ENCODE measurements at places on chromosomes 1 and 21.

DNA sequence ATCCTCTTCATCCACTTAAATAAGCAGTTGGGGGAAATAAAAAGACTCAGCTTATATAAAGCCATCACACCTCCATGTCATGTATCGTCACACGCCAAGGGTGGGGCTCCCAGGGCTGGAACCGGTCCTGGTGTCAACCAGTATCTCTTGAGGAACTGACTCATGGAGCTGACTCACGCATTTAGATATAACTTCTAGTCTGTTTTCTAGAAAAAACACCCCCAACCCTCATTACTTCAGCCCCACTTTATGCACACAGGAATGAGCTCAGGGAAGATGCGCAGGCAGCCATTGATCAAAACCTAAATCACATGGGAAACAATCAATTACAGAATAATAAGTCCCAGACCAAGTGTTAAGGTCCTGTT is 6.9 kb upstream of the IL22RA1 start:
- peak; percentile 23 for DNase-seq

DNA sequence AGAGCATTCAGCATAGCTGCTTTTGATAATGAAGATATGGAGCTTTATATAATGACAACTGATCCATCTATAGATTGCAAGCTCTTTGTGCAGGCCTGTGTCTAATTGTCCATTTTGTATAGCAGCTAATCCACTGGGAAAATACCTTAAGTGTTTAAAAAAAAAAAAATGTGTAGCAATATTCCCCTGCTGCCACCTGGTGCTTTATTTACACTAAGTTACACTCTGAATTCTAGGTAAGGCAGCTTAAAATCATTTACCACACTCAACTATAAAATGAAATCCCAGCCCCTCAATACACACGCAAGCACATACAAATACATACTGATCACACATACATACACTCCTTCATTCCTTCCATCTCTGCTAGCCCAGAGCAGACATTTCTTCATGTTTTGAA is 49.1 kb upstream of the BCL9 start:
- DNase-seq = no peak

DNA sequence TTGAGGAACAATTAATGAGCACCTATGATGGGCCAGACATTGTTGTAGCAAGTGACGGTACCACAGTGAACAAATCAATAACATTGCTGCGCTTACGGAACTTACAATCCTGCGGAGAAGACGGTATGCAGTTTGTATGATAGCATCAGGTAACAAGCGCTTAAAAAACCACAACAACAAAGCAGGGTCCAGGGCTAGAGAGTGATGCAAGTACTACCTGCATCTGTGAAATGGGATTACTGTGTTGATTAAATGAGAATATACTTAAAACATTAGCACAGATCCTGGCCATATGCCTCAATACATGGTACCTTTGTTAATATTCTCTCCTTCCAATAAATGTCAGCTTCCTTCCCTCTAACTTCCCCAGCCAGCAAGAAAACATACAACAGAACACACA is 110.6 kb upstream of the ADAR start:
- DNase-seq = no peak

DNA sequence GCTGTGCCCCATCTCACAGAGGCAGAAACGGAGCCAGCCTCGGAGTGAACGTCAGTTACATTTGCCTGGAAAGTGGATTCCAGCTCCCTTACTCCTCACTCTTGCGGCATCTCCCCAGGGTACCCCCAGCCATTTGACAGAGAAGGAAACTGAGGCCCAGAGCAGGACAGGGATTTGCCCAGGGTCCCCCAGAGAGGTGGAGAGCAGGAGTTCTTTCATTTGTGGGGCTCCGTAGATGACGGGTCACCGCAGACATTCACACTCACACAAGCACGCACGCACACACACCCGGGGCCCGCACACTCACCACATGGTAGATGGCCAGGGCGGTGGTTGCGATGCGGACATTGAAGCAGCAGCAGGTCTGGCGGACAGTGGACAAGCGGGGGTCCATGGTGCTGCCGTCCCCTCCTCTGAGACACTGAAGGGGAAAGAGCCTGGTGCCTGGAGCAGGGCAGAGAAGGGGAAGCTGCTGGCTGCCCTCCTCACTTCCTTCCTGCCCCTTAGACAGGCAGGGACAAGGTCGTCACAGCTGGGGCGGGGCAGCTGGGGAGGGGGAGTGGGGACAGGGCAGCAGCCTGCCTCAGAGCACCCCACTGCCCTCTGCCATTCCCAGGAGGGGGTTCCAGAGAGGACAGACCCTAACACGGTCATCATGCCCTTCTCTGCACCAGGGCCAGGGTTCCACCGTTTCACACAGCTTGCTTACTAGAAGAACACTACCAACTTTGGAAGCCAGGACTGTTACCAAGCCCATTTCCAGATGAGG is at the start of gene LAPTM5:
Gene LAPTM5 (minus strand): TSS at position 423 of the 769 bp plus-strand sequence. CDS start 29 bp downstream, at position 394.
- DNase-seq = no peak

DNA sequence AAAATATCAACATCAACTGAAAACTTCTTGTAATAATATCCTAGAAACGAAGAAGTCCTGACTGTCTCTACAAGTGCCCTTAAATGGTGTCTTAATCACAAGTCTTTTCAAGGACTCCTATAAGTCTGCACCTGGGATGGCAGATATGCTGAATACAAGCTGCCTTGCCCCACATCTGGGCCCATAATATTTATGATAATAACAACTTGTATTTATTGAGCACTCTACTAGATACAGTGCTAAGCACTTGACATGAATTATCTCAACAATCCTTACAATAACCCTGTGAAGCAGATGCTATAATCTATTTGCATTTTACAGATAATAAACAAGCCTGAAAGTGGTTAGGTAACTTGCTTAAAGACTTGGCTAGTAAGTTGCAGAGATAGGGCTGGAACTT is 78.0 kb upstream of the ZNF648 start:
- no peak for DNase-seq

DNA sequence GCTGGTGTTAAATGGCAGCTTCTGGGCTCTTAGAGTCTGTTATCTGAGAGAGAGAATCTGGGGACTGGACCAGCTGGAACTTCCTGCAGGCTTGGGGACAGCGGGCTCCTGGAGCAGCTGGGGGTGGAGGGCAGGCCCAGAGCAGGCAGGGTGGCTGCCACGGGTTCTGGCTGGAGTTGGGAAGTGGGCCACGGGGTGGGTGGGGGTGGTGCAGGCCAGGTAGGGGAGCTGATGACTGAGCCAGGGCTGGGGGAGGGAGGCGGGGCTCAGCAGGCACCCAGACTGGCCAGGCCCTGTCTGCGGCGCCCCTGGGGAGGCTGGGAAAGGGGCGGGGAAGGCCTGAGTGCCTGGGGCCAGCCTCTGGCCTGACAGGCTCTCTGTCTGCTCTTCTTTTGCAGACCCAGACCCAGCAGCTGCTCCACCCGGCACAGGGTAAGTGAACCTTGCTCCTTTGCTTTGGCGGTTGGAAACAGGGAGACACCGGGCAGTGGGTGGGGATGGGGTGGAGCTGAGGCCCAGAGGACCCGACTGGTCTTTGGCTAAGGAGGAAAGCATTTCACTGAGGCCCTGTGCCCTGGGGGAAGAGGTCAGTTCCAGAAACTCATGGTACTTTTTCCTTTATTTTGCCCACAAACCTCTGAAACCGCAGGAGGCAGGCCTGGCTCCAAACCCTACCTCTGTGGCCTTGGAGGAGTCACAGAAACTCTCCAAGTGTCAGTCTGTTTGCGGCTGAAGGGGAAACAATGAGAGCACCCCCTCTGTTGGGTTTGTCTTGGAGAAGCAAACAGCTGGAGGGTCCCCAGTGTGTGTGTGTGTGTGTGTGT is 48.8 kb downstream of the ARHGEF10L start:
- peak; percentile 16 for DNase-seq

DNA sequence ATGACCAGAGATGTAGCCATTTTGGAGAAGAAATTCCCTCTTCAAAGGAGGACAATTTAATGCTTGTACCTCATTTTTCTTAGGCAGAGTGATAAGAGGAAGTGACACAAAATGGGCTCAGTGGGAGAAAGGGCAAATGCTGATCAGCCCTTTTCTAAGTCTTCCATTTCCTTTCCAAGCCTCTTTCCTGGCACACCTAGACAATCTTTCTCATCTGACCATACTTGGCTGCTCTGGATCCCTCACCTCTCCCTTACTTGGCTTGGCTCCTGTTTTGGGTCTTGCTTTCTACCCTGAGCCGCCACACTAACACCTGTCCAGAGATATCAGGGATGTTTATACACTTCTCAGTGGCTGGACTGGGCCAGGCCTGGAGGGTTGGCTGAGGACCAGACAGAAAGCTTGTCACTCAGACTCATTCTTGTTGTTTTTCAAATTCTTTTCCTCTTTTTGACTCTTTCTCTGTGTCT is 13.1 kb downstream of the TXNIP start:
- DNase-seq = no peak

- peak; percentile 2 for DNase-seq
Measured at GRCh38 chr1:114270282-114270681, 116.6 kb upstream of the SYT6 start.

- no peak for DNase-seq
Measured at GRCh38 chr1:17080880-17081279, 27.0 kb upstream of the SDHB start.

DNA sequence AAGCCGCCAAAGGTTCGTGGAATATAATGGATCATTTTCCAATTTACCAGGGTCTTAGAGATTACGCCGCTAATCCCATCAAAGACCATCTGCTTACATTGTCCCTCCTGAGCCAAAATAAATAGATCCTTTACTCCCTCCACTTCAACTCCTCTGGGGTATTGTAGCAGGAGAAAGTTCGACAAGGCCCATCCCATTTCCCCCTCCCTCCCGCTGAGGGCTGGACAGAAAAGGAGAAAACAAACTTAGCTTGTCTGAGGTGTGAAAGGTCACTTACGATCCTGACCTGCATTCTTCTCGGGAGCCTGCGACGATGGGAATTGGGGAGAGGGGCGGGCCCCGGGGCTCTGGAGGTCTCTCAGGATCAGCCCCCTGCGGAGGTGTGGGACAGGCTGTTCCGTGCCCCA is 60.8 kb downstream of the MEF2D start:
- no peak for DNase-seq

- peak; percentile 11 for DNase-seq
Measured at GRCh38 chr21:14383596-14384180, 742 bp upstream of the HSPA13 start.

DNA sequence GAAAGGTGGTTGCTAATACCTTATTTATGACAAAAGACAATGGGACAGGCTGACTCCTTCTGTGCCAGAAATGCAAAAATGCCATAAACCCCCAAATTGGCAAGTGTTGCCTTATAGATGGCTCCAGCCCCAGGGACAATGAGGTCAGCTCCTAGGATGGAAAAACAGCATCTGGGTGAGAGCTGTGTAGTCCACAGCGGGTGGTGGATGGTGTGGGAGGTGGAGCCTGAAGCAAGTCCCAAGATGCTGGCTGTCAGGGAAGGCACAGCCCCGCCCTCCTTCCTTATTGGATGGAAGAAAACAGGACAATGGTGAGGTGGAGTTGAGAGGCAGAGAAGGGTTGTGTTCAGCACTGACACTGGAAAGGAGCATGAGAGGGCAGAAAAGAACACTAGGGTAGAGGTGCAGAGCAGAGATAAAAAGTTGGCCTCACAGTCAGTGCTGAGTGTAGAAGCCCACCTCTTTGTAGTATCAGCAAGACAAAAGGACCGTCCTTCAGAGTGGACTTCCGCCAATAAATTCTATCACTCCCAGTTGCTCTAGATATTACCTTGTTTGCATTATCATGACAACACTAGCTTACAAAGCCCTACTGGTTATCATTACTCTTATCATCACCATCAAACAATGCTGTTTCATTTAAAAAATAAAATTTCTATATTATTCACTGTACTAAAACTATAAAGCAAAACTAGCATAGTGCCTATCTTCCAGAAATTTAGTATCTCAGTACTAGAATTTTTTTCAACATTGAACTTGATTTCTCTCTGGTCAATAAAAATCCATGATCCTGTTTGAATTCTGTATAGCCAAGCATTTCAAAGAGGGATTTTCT is 3.7 kb upstream of the SDE2 start:
- peak; percentile 8 for DNase-seq

GRCh38 chr1:196207612-196208217 is 400.5 kb downstream of the KCNT2 start:
- peak; percentile 2 for DNase-seq

- peak; percentile 47 for DNase-seq
Measured at GRCh38 chr21:43331962-43332828, 94.7 kb downstream of the SIK1 start.

DNA sequence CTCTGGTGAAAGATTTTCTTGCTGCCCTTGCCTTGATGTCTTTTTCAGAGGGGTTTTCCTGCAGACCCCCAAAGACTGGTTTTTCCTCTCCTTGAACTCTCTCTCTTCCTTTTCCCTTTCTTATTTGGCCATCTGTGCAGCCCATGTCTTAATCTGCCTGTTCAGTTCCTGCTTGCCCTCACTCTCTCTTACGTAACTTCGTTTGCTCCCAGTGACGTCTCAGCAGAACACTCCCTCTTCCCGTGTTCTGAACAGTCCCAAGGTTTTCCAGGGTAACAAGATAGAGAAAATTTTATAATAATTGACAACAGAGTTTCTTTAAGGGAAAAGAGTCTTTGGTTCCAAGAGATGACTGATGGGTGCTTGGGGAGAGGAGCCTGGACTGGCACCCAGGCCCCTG is 109.1 kb upstream of the LMO4 start:
- no peak for DNase-seq

- DNase-seq = no peak
Measured at GRCh38 chr1:81999364-81999763, 198.6 kb downstream of the ADGRL2 start.

DNA sequence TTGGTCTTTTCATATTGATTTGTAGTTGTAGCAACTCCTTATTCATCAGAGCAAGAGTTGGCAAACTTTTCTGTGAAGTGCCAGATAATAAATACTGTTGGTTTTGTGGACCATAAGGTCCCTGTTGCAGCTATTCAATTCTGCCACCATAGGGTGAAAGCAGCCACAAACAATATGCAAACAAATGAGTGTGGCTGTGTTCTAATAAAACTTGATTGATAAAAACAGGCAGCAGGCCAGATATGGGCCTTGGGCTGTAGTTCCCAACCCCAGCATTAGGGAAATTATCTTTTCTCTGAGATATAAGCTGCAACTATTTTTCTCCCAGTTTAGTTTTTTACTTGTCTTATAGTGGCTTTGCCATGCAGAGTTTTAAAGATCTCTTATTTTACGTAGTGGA is 469.2 kb downstream of the SMYD3 start:
- DNase-seq = no peak

DNA sequence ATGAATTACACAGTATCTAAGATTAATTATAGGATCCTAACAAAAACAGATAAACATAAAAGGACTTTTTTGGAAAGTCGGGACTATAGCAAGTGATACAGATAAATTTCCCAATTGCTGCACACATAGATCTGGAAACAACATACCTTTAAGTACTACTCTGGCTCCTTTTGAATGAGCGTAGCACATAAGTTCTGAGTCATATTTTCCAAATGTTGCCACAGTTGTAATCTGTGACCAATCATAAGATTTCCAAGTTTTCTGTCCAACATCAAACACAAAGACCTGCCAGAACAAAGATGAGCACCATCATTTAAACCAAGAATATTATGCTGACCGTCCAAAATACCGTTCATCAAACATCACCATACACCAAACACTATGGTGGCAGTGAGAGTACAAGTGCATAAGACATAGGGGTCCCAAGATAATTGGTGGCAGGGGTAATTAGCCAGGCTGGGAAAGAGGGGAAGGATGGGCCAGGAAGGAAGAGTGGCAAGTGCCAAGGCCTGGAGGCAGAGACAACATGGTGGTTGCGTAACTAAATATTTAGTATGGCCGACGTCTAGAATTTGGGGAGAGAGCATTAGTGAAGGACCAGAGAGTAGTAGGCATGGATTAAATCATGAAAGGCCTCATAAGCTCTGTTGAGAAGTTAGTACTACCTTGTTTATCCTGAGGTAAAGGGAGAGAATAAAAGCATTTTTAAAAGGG is 3.6 kb downstream of the CTBS start:
- peak; percentile 13 for DNase-seq

GRCh38 chr1:81574408-81574807 is 226.3 kb upstream of the ADGRL2 start:
- no peak for DNase-seq
